ENCODE measurements at places on chromosomes 3 and 15.
A peak's percentile ranks its signal among the peaks of the same experiment; 100 is the strongest.

DNA sequence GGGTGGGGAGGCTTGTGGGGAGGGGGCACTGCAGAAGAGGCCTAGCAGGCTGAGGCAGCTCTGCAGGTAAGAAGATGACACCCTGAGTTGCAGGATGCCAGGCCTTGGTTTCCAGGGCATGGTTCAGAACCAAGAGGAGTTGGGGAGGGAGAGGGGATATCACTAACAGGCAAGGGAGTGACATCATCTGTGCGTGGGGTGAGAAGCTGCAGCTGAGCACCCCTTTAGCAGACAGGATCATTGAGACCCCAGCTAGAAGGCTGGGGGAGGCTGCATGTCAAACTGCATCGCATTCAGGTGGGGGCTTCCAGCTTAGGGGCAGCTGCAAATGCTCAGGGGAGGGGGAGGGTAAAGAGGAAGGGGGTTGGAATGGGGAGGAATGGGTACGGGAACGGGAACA lies 23.0 kb downstream of the CACNA2D2 start:
- peaks cover 18% of the 10 kb centered on the region for H3K4me1 ChIP-seq
- H3K27me3 ChIP-seq = no peaks in the 10 kb centered on the region
- H3K27ac ChIP-seq = no peak overlapping the region
- no peak overlapping the region for H3K4me3 ChIP-seq
- H3K36me3 ChIP-seq = no peaks in the 10 kb centered on the region

GRCh38 chr15:95194746-95195145 lies 963.4 kb downstream of the MCTP2 start:
- H3K4me3 ChIP-seq = no peak overlapping the region
- H3K4me1 ChIP-seq = no peaks in the 10 kb centered on the region
- DNase-seq = no peak
- H3K27ac ChIP-seq = no peak overlapping the region
- no peaks in the 10 kb centered on the region for H3K27me3 ChIP-seq

DNA sequence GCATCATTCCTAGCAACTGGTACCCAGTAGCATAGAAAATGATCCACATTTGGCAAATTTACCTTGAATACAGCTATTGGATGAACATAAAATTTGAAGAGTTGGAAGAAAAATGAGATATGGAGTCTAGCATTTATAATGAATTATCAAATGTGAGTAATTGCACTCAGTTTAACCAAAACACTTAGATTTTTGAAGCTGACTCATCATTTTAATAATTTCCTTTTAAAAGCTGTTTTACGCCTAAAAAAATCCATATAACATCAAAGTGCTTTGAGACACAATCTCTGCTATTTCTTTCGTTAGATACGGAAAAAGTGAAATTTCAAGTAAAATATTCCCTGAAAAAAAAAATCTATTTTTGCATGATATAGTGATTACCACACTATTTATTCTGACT lies 767.4 kb downstream of the ROBO2 start:
- DNase-seq = no peak
- H3K4me1 ChIP-seq = no peaks in the 10 kb centered on the region
- no peaks in the 10 kb centered on the region for H3K27me3 ChIP-seq
- no peak overlapping the region for H3K4me3 ChIP-seq
- H3K27ac ChIP-seq = no peak overlapping the region

DNA sequence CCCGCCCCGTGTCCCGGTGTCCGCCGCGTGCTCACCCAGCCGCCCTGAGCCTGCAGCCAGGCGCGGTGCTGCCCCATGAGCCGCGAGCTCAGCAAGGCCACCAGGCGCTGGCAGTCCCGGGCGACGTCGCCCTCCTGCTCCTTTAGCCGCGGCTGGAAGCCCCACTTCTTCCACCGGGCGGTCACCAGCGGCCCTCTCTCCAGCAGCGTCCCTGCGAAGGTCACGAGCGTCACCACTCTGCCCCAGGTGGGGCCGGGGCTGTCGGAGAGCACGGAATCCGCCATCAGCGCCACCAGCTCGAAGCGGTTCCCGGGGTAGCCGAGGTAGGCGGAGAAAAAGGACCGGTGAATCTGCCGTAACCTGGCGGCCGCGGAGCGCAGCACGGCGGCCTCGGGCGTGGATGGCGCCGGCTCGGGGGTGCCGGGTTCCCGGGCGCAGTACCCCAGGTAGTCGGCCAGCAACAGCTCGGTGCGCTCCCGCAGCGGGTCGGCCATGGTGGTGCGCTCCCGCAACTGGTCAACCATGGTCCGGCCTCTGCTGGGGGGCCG lies 298 bp downstream of the BCL2L10 start:
- peaks cover 18% of the 10 kb centered on the region for H3K4me1 ChIP-seq
- no peak overlapping the region for H3K27ac ChIP-seq
- DNase-seq = peak; percentile 37
- H3K27me3 ChIP-seq = no peaks in the 10 kb centered on the region

DNA sequence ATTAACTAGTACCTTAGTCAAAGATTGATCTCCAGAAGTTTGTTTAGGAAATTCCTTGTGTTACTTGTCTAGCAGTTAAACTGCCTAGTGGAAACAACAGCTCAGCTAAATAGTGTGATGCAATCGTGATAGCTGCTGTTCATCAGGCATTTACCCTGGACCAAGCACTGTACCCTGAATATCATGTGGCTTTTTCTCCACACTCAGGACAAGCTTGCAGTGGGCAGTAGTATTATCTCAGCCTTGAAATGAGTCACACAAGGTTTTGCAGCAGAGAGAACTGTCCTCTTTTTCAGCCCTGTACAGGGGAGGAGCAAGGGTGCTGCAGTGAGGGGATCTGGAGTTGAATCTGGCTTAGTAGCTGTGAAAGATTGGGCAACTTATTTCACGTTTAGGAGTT lies 208.4 kb downstream of the TP63 start:
- no peaks in the 10 kb centered on the region for H3K4me1 ChIP-seq
- DNase-seq = no peak
- H3K4me3 ChIP-seq = no peak overlapping the region
- H3K27ac ChIP-seq = no peak overlapping the region
- no peaks in the 10 kb centered on the region for H3K27me3 ChIP-seq
- no peaks in the 10 kb centered on the region for H3K36me3 ChIP-seq

Data from CD4-positive, alpha-beta memory T cell (primary cell).